Activated T-cell treated with anti-CD3 and anti-CD28 coated beads for 1 hour (primary cell): ENCODE measurements at places on chromosomes 7 and 10.
A peak's percentile ranks its signal among the peaks of the same experiment; 100 is the strongest.

DNA sequence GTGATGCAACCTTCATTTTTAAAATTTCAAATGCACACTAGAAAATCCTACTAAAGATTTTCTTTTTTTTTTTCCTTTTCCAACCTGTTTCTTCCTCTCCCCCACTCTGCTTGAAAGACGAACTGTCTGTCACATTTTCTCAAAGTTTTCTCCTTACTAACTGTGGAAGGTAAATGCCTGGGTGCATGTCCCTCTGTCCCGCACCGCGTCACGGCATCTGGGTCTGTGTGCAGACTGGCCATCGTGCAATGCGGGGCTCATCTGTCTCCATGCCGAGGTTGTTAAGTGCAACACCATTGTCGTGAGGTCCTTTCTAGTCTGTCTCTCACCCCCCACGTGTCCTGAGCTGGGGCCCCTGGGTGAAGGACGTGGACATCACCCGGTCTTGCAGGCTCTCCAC is 28.4 kb downstream of the PFKFB3 start:
- DNase-seq, result no peak

GRCh38 chr10:90930070-90930837 is 9.4 kb upstream of the ANKRD1 start:
- no peak for DNase-seq

DNA sequence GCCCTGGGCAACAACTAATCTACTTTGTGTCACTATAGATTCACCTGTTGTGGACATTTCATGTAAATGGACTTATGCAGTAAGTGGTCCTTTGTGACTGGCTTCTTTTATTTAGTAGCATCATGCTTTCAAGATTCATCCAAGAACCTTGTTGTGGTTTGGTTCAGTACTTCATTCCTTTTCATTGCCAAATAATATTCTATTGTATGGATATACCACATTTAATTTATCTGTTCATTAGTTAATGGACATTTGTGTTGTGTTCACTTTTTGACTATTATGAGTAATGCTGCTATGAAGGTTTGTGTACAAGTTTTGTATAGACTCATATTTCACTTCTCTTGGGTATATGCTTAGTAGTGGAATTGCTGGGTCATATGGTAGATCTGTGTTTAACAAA is 27.8 kb downstream of the BPGM start:
- DNase-seq, result no peak

DNA sequence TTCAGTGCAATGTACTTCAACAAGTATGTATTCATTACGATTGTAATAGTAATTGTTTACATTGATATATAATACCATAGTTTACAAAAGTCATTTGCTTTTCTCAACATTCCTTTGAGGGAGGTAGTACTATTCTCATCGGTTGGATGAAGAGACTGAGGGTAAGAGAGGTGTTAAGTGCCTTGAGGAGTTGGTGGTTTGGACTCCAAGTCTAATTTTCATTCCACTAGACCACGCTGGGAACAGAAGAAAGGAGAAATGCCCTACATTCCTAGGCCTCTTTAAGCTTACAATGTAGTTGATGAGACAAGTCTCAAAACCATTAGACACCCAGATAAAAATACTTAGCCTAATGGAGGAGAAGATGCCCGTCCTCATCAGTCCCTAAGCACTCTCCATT is 28.6 kb downstream of the CDK1 start:
- DNase-seq, result no peak

DNA sequence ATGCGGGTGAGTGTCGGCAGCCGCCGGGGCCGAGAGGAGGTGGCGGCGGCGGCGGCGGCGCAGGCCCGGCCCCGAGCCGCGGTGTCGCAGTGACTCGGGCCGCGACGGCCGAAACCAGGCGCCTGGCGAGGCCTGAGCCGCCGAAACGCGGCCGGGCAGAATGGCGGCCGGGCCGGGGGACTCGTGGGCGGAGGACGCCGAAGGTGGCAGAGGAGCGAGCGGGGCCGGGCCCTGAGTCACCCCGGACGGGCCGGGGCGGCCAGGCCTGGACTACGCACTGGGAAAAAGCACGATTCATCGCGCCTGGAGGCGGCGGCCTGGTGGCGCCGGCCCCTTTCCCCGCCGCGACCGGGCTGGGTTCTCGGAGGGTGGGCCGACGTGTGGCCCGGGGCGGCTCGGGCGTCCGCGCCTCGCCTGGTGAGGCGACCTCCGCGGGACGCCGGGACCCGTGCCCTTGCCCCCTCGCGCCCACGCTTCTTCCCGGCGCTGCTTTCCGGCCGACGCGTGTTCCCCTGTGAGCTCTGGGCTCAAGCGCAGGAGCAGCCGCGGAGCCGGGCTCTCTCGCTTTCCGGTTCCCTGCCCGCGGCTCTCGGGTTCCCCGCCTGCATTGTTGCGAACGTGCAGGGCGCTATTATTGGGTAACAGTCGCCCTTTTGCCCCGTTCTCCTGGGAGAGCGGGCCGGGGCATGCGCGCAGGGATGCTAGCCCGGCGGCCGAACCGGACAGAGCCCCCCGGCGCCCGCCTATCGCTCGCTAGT is 500 bp downstream of the CUL1 start:
- peak; percentile 29 for DNase-seq

DNA sequence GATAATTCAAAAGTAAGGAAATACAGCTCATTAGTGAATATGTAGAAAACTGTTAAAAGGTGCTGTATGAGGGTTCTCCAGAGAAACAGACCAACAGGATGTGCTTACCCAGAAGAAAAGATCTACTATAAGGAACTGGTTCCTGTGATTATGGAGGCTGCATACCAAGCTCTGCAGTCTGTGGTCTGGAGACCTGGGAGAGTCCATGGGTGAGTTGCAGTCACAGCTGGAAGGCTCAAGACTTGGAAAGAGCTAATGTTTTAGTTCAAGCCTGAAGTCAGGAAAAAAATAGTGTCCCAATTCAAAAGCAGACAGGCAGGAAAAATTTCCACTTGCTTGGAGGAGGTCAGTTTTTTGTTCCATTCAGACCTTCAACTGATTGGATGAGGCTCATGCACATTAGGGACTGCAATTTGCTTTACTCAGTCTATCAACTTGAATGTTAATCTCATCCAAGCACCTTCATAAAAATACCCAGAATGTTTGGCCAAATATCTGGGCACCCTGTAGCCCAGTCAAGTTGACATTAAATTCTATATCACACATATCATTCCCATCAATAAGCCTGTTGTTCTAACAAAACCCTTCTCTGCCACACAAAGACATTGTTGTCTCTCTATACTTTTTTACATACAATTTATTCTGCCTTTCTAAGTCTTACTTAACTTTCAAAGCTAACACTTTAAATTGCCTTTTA is 197.9 kb upstream of the KLF6 start:
- no peak for DNase-seq

DNA sequence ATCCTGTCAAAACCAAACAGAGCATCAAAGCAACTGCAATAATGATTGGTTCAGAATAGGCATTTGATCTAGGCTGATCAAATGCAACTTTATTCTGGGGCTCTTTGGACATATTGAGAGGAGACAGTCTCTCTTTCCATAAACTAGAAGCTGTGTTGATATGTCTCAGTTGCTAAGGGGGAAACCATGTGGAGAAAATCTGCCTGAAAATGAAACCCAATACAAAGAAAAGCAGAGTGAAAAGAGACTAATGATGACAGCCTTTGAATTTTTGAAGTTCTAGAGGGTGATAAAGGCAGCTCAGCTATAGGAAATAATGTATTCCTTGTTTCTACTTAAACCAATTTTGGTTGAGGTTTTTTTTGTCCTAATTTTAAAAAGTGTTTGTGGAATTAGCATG is 941.8 kb upstream of the POT1 start:
- no peak for DNase-seq

- DNase-seq, result no peak
These were observed 111.3 kb downstream of the PTPN20 start for GRCh38 chr10:47022311-47023131.

- no peak for DNase-seq
These were observed 55.6 kb downstream of the WIPF3 start for GRCh38 chr7:29861884-29862283.

- no peak for DNase-seq
These were observed 42.6 kb downstream of the TYW1B start for GRCh38 chr7:72785166-72785955.

DNA sequence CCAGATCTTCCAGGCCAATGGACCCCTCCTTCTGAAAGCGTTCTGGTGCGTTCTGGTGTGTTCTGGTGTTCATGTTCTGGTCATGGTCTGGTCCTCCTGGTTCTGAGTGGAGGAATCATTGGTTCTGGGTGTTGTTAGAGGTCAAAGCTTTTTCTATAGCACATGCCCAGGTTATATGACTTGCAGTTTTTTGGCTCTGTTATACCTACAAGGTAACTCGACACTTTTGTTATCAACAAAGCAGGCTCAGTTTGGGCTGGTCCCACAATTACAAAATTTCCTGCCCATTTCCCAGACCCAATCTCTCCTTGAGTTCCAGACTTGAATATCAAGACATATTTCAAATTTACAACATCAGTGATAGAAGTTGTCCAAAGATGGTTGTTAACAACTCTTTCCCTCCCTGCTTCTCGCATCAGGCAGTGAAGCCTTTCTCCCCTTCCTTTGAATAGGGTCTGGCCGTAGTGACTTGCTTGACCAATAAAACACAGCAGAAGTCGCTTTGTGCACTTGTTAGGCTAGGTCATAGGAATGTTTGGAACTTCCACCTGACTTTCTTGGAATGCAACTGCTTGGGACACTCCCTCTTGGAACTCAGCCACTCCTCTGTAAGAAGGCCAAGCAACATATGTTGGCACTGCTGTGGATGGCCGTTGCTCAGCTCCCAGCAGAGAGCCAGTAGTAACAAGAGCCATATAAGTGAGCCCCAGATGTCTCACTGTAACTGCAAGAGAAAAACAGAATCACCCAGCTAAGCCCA is 83.1 kb upstream of the STEAP1B start:
- DNase-seq, result no peak

DNA sequence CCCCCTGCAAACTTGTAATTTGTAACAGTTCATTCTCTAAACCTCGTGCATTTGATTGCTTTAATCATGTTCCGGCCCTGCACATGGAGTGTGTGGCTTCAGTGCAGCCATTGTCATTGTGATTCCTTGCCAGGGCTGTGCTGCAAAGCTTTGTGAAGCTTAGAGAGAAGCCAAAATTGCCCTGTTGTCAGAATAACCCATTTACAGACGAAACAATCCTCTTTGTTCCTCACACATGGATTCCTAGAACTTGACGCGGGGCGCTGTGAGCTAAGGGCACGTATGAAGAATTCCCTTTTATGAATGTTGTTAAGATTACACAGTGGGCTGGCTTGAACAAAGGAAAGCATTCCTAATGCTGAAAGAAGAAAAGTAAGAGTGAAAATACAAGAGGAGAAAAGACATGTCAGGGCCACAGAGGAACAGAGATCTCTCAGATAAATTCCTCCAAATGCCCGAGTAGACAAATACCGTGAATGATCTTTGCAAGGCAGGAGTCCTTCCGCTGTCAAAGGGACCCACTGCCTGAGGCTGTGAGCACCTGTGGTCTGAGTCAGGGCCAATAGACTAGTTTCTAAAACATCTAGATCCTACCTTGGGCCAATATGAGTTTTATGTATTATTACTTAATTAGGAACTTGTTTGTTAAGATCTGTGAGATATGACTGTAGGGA is 205.4 kb upstream of the C7orf33 start:
- DNase-seq, result no peak

- DNase-seq, result no peak
These were observed 29.5 kb upstream of the DAGLB start for GRCh38 chr7:6477318-6477660.

GRCh38 chr10:69855346-69856111 is 53.8 kb downstream of the COL13A1 start:
- no peak for DNase-seq

DNA sequence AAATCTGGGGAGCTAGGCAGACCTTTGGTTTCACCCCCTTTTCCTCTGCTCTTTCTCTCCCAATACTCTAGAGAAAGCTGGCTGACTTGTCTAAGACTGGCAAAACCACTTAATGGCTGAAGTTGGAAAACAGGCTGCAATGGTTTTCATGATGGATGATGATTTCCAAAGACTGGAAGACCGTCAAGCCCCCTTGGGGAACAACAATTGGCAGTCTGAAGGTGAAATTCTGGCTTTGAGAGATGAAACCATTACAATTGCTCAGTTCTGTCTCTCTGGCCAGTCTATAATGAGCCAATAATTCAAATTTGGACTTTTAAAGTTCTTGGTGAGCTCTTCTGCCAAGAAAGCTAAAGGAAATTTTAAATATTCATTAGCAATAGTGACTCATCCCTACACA is 680.5 kb downstream of the PARD3 start:
- DNase-seq, result no peak

- DNase-seq, result no peak
These were observed 111.0 kb upstream of the PCLO start for GRCh38 chr7:83273699-83274098.

GRCh38 chr10:12194752-12195271 is 879 bp downstream of the NUDT5 start:
- peak; percentile 9 for DNase-seq

DNA sequence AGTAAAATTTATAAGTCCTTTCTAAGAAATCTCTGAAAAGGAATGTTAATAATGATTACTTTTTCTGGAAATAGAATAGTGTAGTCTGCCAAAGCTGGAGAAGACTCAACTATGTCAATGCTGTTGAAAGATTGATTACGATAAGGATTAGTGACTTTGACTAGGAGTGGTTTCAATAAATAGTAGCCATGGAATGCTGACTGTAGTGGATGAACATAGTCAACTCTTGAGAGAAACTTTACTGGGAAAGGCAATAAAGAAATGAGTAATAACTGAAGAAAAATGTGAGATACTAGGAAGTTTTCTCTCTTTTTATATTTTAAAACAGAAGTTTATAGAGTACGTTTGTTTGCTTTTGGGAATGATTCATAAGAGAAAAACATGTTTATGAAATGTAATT is 105.0 kb upstream of the CDK13 start:
- no peak for DNase-seq

DNA sequence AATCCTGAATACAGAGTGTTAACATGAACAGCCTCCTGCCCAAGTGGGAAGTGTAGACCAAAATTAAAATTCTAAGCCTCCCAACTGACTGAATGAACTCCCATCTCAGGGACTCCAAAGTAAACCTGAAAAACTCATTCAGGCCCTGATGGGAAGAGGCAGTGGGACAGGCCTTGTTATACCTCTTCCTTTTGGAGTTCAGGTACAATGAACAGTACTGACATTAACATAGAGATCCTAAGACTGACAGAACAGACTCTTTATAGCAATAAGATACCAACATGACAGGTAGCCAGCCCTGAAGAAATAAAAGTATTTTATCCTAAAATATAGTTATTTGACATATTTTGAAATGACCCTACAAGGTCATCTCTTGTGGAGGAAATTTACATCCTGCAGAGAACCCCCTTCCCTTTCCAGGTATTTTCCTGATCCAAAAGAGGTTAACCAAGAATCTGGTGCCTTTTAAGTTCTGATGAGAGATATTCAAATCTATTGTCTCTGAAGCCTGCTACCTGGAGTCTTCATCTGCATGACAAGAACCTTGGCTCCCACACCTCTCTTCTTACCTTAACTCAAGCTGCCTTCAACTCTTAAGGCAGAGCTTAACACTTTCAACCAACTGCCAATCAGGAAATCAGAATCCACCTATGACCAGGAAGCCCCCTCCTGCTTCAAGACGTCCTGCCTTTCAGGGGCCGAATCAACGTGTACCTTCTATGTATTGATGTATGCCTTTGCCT is 103.3 kb upstream of the PFKP start:
- DNase-seq, result no peak

- no peak for DNase-seq
These were observed 143.0 kb downstream of the RPS24 start for GRCh38 chr10:78176320-78177317.
